ENCODE measurements at places on chromosomes 1 and 21.

DNA sequence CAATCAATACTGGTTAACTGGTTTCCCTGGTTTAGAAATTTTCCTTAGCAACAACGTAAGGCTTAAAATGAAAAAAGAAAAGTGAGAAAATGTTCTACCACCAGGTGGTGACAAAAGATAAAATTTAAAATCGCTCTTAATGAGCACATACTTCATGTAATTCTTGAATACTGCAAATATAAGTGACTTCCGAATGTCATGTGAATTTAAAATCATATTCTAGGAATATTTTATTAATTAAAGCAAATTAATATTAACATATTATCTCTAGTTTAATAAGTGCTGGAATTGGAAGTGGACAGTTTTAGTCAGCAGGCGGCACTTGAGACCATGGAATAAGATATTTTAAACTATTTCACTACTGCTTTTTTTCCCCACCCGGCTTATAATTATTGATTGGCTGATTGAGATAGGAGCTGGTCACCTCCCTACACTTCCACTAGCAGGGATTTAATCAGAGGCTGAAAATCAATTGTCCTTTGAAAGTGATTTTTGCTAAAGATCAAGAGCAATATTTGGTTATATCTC is 5.0 kb upstream of the ADAMTS1 start:
- DNase-seq = peak; percentile 42

- no peak for DNase-seq
These were observed 52.7 kb upstream of the SYNC start for GRCh38 chr1:32755098-32755809.

GRCh38 chr21:38311765-38312164 is 55.0 kb downstream of the KCNJ15 start:
- peak; percentile 85 for DNase-seq

- peak; percentile 80 for DNase-seq
These were observed 9.2 kb downstream of the PADI2 start for GRCh38 chr1:17109892-17110554.

DNA sequence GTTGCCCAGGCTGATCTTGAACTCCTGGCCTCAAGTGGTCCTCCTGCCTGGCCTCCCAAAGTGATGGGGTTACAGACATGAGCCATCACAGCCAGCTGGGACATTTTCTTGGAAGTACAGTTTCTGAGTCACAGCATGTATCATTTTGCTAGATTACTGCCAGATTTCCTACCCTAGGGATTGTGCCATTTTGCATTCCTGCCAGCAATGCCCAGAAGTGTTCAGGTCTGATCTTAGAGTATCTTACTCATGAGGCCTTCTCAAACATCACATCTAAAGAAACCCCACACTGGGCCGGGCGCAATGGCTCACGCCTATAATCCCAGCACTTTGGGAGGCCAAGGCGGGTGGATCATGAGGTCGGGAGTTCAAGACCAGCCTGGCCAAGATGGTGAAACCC is 10.2 kb downstream of the BMP8A start:
- no peak for DNase-seq

DNA sequence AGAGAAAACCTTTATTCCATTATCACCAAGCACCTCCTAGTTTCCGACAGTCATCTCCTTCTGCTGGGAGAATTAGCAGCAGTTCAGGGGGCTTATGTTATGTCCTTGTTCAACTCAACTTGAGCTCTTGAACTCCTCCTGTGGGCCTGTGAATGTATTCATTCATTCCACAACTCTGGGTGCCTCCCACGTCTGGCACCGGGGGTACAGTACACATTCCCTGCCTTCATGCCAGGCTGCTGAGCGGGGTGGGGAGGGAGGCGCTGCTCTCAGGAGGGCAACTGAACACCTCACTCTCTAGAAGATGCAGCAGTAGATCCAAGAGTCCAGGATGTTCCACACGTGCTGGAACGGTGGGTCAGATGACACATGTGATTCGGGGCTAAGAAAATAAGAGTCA is 4.3 kb upstream of the MX2 start:
- DNase-seq = no peak

- no peak for DNase-seq
These were observed 154.4 kb downstream of the ZSCAN20 start for GRCh38 chr1:33626801-33627200.

GRCh38 chr1:210330279-210330866 is 1.7 kb downstream of the HHAT start:
- peak; percentile 14 for DNase-seq

DNA sequence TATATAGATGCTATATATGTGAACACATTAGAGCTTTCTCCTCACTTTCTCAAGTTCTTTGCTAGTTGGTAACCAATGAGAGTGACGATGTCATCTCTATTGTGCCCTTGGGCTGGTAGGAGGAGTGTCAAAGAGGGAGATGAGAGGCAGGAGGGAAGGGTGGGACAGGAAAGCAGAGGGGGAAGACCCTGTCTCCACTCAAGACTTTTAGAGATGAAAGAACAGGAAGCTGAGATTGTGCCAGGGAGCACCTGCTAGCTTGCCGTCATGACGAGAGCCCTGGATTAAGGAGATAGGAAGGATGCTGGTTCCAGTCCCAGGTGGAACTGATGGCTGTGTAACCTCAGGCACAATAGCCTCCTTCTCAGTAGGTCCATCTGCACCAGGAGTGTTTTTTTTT is 16.7 kb downstream of the CNR2 start:
- no peak for DNase-seq

- no peak for DNase-seq
These were observed 454.3 kb downstream of the AJAP1 start for GRCh38 chr1:5108740-5109139.

- DNase-seq = no peak
These were observed 17.4 kb upstream of the LRRC3 start for GRCh38 chr21:44437696-44438431.

Data from NCI-H1092 treated with DMSO at 0.1 percent for 48 hours (cell line).